ENCODE measurements at places on chromosomes 2 and 18.

- no peak for DNase-seq
These were observed 338.7 kb downstream of the HRH4 start for GRCh38 chr18:24799176-24799575.

GRCh38 chr2:8581234-8581561, 100.7 kb upstream of the ID2 start:
- no peak for DNase-seq

GRCh38 chr2:12507295-12507694, 209.4 kb upstream of the TRIB2 start:
- peak; percentile 82 for DNase-seq

GRCh38 chr18:45621061-45621511, 5.8 kb downstream of the SLC14A2 start:
- peak; percentile 11 for DNase-seq

- DNase-seq = no peak
These were observed 92.0 kb downstream of the ASAP2 start for GRCh38 chr2:9298583-9298982.

DNA sequence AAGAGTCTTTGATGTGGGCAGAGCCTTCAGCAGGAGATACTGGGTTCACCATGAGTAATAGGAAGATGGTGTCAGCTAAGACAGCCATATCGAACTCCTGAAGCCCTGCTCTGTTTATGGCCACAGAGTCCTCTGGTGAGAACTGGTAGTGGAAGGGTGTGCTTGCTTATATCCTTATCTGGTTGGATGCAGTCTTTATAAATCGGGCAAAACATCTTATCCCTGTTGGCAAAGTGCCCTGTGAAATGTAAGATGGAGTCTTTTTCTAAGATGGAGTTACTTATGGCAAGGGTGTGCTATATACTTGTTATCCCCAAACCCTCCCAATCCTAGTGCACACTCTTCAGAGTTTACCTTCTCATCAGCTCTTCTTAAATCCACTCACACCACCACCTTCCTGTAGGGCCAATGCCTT, 190.8 kb upstream of the PARD3B start:
- no peak for DNase-seq

- DNase-seq = no peak
These were observed 13.8 kb upstream of the NCOA1 start for GRCh38 chr2:24477229-24477628.

- no peak for DNase-seq
These were observed 125.7 kb upstream of the EPAS1 start for GRCh38 chr2:46171411-46171953.

DNA sequence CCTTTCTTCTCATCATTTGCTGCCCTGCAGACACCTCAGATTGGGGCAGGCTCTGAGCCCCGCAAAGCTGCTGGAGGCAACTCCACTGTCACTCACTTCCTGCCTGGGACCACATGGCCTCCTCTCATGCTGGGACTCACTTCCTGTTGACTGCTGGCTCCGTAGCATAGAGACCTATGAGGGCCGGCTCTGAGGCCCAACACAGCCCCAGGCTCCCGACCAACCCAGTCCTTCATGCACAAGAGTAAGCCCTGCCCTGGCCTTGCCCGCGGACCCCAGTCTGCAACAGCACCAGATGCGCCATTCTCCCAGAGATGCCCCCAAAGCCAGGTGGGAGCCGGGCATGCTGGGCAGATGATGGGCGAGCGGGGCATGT, 55.7 kb downstream of the DNMT3A start:
- DNase-seq = peak; percentile 42

DNA sequence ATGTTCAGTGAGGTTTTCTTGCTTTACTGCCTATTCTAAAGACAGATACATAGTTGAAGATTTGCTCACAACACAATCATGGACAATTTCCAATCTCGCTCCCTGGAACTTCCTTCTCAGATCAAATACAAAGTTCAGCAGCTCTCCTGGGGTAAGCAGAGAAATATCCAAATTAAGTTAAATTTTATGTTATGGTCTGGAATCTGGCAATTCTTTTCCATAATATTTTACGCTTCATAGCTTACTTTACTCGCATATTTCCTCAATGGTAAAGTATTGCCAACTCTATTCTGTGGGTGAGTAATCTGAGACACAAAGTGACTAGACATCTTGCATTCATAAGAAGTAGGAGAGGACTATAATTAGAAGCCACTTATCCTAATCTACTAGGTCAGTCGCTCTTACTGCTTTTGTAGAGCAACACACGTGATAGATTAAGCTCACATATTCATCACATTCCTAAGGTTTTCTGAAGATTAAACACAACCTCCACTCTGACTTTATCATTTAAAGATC, 529.4 kb downstream of the CCDC85A start:
- DNase-seq = no peak

GRCh38 chr2:120986898-120987650, 251.4 kb downstream of the GLI2 start:
- no peak for DNase-seq

DNA sequence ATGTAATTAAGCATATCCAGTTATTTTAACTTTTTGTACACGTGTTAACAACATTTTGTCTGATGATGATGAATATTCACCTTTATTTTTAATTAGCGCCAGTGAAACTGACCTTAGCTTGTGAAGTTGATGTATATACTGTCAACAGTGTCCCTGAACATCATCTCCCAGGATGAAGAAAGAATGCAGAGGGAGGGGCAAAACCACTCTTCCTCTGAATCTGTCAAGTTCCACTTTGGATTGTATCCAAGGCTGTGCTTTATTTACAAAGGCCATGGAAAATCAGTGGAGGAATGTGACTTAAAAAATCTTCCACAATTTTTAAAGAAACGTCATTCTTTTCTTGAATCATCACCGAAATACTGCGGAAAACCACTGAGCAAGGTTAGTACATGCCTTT, 4.5 kb upstream of the RMDN2 start:
- DNase-seq = no peak

DNA sequence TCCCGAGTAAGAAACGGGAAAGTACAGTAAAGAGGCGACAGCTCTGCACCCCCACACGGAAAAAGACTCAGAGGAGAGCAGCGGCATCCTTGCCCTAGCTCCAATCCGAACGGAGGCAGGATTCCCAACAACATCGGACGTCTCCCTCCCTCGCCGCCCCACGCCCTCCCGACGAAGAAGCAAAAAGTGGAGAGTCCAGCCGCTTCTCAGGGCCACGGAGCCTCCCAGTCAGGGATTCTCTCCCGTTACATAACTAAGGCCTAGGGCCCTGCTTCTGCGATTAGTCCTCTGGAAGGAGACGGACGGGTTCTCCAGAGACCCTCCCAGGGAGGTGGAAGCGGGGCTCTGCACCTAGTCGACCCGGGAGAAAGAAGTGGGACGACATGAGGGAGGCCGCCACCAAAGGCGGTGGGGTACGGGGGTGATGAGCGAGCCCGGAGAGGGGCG, 587 bp downstream of the SUMO1 start:
- no peak for DNase-seq

DNA sequence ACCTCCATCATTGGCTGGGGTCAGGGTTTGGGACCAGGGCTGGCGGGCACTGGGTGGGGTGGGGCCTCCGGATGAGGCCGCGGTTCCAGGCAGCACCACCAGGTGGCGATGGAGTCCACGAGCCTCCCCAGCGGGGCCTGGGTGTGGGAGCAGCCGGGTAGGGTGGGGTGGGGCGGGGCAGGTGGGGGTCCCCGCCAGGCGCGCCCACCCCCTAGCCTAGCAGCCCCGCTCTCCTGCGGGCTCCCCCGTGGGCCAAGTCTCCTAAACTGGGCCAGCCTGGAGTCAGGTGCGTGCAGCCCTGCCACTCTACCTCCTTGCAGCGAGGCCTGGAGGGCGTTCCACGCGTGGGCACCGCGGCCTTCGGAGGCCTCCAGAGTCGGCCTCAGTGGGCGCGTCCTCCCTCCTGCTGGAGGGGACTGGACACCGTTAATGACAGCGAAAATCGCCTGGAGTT, 187.5 kb downstream of the TWIST2 start:
- DNase-seq = peak; percentile 58

DNA sequence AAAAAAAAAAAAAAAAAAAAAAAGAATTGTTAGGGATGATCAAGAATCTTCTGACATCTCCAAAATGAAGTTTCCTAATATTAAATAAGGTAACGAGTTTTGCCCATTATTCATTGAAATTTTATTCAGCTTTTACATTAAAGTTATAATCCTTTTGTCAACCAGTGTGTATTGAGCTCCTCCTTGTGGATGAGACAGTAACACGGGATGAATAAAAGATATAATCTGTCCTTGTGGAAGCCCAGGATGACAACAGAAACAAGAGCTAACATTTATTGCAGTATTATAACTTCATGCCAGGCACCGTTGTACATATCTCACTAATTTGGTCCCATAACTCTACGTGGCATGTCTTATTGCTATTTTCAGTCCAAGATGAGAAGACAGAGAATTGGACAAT, 33.4 kb upstream of the SERPINB7 start:
- no peak for DNase-seq

- no peak for DNase-seq
These were observed 12.1 kb downstream of the PSD4 start for GRCh38 chr2:113185664-113186432.

DNA sequence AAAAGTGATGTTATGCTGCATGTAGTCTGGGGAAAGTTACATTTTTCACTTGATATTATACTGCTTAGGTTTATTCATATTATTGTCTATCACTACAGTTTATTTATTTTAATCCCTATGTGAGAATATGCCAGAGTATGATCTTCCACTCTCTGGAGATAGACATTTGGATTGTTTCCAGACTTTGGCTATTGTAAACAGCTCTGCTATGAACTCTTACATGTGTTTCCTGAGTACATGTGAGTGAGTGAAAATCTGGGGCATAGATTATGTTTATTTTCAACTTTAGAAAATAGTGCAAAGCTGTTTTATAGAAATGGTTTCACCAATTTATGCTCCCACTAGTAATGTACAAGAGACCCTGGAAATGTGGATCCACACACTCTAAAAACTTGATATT, 49.0 kb upstream of the EPAS1 start:
- no peak for DNase-seq

GRCh38 chr2:236498369-236498768, 71.3 kb upstream of the ACKR3 start:
- DNase-seq = no peak

GRCh38 chr2:233100192-233100998, 40.3 kb downstream of the INPP5D start:
- peak; percentile 39 for DNase-seq

DNA sequence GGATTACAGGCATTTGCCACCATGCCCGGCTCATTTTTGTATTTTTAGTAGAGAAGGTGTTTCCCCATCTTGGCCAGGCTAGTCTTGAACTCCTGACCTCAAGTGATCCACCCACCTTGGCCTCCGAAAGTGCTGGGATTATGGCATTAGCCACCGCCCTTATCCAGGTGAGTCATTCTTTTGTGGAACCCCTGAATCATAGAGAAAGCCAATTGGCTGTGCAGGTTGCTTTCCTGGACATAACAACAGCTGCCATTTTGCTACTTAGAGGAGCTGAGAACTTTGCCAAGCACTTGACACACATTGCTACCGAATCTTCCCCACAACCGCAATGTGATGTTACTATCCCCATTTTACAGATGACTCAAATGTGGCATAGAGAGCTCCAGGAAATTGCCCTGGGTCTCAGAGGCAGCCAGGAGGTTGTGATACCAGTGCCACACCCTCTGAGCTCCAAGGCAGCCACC, 36.0 kb downstream of the SETBP1 start:
- no peak for DNase-seq

DNA sequence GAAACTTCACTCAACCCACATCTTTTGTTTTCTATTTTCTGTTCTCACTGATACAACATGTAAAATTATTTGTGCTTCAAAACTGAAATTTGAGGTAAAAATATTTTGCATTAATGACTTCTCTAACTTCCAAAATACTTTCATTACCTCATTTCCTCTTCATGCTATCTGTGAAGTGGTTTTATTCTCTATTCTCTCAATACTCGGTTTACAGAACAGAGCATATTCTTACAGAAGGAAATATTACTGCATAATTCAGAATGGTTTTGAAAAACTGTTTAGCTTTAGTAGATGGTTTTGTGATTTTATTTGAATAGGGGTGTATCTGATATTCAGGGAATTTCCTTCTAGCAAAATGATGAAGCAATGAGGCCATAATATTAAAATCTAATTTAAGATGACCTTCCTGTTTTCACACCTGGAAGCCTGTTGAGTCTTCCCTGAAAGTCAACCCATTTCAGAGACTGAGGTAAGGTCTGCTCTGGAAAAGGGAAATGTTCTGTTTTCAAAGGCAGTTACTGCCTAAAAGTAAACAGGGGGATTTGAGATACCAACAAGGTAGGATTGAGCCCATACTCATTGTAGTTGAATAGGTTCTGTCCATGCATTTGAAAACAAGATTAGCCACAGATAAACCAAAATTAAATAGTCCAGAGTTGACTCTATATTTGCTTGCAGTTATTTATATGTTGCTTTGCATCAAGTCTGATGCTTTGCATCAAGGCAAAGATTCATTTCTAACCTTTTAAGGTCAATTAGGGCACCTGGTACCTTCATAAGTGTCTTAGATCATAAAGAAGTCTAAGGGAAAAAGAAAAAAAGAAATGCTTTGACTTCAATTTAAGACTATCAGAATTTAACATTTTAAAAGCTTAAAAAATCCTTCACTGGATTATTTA, 50.8 kb upstream of the PEX13 start:
- no peak for DNase-seq

- no peak for DNase-seq
These were observed 29.3 kb downstream of the HAUS1 start for GRCh38 chr18:46133534-46133933.

DNA sequence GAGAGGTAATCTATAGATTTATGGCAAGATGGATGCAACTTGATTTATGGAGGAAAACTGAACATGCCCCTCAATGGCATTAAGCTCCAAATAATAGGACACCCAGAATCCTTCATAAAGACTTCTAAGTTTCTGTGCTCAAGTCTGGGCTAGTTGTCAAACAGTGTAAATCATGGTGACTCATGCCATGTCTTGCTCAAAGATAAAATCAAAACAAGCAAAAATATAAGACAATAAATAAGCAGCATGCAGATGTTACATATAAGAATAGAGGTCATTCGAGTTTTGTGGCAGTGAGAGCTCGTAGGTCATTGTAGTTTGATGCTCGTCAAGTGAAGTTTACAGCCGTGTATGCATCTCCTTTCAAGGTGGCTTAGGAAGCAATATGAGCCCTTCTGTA, 403.2 kb downstream of the THSD7B start:
- no peak for DNase-seq

GRCh38 chr2:160373666-160374065, 119.9 kb downstream of the RBMS1 start:
- DNase-seq = no peak

DNA sequence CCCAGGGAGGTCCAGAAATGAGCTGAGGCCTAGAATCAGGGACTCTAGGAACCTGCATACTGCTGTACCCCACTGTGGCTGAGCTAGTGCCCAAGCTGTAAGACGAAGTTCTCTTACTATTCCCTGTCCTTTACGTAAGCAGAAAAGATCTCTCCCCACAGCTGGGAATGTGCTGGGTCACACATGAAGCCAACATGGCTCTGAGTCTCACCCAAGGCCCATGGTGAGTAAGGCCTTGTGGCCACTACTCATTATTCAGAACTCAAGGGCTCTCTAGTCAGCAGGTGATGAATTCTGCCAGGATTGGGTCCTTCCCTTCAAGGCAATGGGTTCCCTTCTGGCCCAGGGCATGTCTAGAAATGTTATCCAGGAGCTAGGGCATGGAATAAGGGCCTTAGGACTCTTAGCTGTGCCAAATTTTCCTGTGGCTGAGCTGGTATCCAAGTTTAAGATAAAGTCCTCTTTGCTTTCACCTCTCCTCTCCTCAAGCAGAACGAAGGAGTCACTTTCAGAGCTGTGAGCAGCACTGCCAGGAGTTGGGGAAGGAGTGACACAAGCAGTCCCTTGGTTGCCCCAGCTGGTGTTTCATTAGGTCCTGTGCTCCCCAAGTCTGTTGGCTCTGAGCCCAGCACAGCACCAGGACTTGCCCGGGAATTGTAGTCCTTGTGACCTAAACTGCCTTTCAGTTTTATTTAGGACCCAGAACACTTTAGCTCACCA, 707.6 kb downstream of the SLC4A3 start:
- no peak for DNase-seq
